ENCODE measurements at places on chromosomes 4 and X.

- H3K36me3 ChIP-seq = no peaks in the 10 kb centered on the region
- H3K4me1 ChIP-seq = no peaks in the 10 kb centered on the region
- H3K27me3 ChIP-seq = no peaks in the 10 kb centered on the region
- no peak overlapping the region for H3K27ac ChIP-seq
Observed at GRCh38 chrX:132984058-132984650, 25.7 kb upstream of the HS6ST2 start.

- H3K27ac ChIP-seq = no peak overlapping the region
- peaks cover 23% of the 10 kb centered on the region for H3K4me1 ChIP-seq
- no peak for DNase-seq
- H3K36me3 ChIP-seq = no peaks in the 10 kb centered on the region
Observed at GRCh38 chr4:48698029-48698971, 81.8 kb downstream of the FRYL start.

- no peak overlapping the region for H3K4me3 ChIP-seq
- peaks cover 23% of the 10 kb centered on the region for H3K4me1 ChIP-seq
Observed at GRCh38 chr4:55345054-55345453, 988 bp upstream of the SRD5A3 start.

- H3K27me3 ChIP-seq = no peaks in the 10 kb centered on the region
- no peak for DNase-seq
- no peak overlapping the region for H3K27ac ChIP-seq
- no peak overlapping the region for H3K4me3 ChIP-seq
Observed at GRCh38 chr4:182187674-182188073, 55.5 kb upstream of the TENM3 start.

- H3K27ac ChIP-seq = no peak overlapping the region
- H3K4me3 ChIP-seq = no peak overlapping the region
- H3K27me3 ChIP-seq = no peaks in the 10 kb centered on the region
- no peaks in the 10 kb centered on the region for H3K4me1 ChIP-seq
Observed at GRCh38 chrX:149512225-149512885, 7.2 kb upstream of the IDS start.

DNA sequence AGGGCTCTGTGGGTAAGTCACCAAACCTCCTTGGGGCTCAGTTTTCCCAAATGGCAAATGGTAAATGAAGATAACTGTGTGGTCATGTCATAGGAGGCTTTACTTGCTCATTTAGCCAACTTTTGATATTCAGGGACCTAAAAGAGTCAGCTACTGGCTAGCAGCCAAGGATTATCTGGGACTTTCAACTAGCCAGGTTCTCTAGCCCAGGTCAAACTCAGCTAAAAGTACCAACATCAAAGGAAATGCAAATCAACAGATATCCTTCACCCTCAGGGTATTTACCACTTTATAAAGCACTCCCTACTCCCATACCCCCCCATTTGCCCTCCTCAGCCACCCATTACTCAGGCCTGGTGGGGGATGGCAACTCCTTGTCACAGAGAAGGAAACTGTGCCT lies 7.5 kb downstream of the AMER1 start:
- no peaks in the 10 kb centered on the region for H3K4me1 ChIP-seq
- H3K4me3 ChIP-seq = no peak overlapping the region
- no peaks in the 10 kb centered on the region for H3K27me3 ChIP-seq
- H3K27ac ChIP-seq = no peak overlapping the region

DNA sequence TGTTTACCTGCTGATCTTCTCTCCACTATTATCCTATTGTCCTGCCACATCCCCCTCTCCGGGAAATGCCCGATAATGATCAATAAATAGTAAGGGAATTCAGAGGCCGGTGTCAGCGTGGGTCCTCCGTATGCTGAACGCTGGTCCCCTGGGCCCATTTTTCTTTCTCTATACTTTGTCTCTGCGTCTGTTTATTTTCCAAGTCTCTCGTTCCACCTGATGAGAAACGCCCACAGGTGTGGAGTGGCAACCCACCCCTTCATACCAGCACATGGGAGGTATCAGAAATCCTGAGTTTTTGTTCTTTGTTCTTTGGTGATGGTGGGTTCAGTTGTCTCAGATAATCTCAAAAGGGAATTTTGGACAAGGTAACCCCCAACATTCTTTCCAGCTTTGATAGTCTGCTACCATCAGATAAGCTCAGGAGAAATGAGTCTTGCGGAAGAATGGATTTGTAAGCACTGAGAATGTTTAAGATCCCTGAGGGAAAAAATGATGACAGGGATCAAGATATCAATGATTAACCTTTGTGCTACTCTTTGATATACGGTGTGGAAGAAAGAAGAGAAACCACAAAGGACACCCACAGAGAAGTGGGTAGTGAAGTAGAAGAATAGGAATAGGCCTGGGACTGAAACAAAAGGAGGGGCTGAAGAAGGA lies 117.9 kb downstream of the CEP44 start:
- H3K4me1 ChIP-seq = no peaks in the 10 kb centered on the region
- H3K27me3 ChIP-seq = no peaks in the 10 kb centered on the region
- no peak overlapping the region for H3K4me3 ChIP-seq
- H3K36me3 ChIP-seq = no peaks in the 10 kb centered on the region

DNA sequence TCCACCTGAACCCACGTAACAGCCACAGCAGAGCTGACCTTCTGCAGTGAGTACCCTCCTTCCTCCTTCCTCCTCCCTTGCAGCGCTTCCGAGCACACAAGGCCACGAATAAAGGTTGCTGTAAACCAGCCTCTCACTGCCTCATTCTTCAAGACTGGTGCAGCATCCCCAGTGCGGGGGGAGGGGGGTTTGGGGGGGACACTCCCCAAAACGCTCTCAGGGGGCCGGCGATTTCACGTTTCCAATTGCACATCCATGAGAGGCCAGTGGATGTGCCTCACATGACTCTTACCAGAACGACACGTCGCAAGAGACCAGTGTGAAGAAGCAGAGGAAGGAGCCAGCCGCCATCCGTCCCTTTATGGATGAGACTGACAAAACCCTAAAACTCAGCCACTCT lies 5.2 kb downstream of the DHRSX start:
- no peaks in the 10 kb centered on the region for H3K27me3 ChIP-seq
- no peaks in the 10 kb centered on the region for H3K36me3 ChIP-seq
- no peak overlapping the region for H3K27ac ChIP-seq

DNA sequence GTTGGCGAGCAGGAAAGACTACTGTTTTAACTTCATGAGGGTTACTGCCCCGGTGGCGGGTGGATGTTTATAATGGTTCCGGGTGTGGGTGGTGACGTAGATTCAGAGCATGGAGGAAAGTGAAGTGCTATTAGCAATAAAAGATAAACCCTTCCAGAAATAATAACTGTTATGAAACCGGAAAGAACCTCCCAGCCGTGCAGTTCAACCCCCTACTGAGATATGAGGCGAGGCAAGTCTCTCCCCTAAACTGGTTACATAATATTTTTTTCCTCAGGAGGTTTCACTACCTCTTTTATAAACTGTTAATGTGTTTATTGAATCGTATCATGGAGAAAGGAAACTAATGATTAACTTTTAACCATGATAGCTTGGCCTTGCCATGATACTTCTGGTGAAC lies 33.9 kb upstream of the STIM2 start:
- H3K4me3 ChIP-seq = no peak overlapping the region
- H3K27ac ChIP-seq = no peak overlapping the region
- no peaks in the 10 kb centered on the region for H3K36me3 ChIP-seq
- H3K27me3 ChIP-seq = no peaks in the 10 kb centered on the region

All from vagina (tissue), 2 donors.